ENCODE measurements at places on chromosomes 1 and 21. TPM values are rescaled to one million over a fixed set of nuclear protein-coding genes. Genes with fewer than 3 reads are reported as not detected.

GRCh38 chr1:7489586-7489985, 281.5 kb upstream of the VAMP3 start:
- no peak overlapping the region for H3K4me3 ChIP-seq
- DNase-seq: peak; percentile 63
- H3K36me3 ChIP-seq: no peaks in the 10 kb centered on the region
- H3K4me1 ChIP-seq: peaks cover 9% of the 10 kb centered on the region
- no peaks in the 10 kb centered on the region for H3K27me3 ChIP-seq
- H3K27ac ChIP-seq: no peak overlapping the region

DNA sequence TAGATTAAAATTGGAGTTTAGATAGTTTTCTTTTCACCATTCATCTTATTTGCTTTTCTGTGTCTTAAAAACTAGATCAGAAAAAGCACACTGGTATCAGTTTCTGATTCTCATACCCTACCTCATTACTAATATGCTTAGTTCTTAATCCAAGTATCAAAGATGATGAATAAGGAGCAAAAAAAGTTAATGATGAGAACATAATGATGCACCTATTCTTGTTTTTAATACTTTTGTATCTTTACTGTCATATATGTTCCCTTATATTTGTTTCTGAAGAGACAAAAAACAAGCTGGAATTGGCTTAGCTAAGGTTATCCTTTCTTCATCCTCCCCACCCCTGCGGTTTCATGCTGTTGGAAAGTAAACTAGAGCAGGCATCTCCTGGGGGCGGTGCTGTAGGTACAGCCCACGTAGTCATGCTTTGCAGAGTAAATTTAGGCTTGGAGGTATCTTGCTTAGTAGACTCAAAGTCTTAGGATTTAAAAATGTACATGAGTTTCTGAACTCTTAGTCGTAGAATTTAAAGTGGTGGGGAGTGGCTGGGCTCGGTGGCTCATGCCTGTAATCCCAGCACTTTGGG, 16.4 kb downstream of the CNIH4 start:
- no peak overlapping the region for H3K27ac ChIP-seq
- H3K4me3 ChIP-seq: no peak overlapping the region
- H3K27me3 ChIP-seq: no peaks in the 10 kb centered on the region
- H3K4me1 ChIP-seq: peaks cover 25% of the 10 kb centered on the region

DNA sequence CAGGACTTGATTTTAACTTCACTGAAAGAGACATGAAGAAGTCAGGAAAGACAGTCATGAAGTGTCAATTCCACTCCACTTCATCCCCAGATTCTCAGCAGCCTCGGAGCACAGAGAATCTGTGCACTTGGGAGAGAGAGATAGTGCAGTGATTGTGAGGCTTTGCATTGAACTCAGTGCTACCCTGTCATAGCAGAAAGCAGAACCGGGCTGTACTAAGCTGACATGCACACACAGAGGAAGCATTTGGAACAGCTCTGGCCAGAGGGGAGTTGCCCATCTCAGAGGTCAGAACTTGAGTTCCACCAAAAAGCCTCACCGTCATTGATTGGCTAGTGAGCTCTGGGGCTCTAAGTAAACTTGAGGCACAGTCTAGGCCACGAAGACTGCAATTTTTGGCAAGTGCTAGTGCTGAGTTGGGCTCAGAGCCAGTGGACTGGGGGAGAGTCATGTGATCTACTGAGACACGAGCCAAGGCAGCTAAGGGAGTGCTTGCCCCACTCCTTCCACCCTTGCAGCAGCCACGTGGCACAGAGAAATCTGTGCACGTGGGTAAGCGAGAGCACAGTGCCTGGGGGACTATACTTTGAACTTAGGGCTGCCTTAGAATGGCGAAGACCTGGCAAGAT, 810.2 kb upstream of the ADAMTS5 start:
- no peaks in the 10 kb centered on the region for H3K36me3 ChIP-seq
- no peak overlapping the region for H3K4me3 ChIP-seq
- DNase-seq: no peak
- H3K4me1 ChIP-seq: no peaks in the 10 kb centered on the region

- no peaks in the 10 kb centered on the region for H3K27me3 ChIP-seq
- H3K27ac ChIP-seq: no peak overlapping the region
- H3K36me3 ChIP-seq: no peaks in the 10 kb centered on the region
- H3K4me3 ChIP-seq: no peak overlapping the region
- no peak for DNase-seq
Measured at GRCh38 chr1:247443641-247444040, 14.3 kb downstream of the OR2B11 start.

- no peak overlapping the region for H3K4me3 ChIP-seq
- H3K27ac ChIP-seq: no peak overlapping the region
- H3K27me3 ChIP-seq: peaks cover 28% of the 10 kb centered on the region
- DNase-seq: no peak
Measured at GRCh38 chr1:206856674-206857464, 8.6 kb upstream of the IL20 start.

- H3K27me3 ChIP-seq: no peaks in the 10 kb centered on the region
- no peak overlapping the region for H3K27ac ChIP-seq
- H3K4me1 ChIP-seq: peaks cover 13% of the 10 kb centered on the region
Measured at GRCh38 chr1:19405761-19406487, 79.4 kb downstream of the CAPZB start.

GRCh38 chr1:87513255-87513654, 184.6 kb downstream of the LMO4 start:
- no peaks in the 10 kb centered on the region for H3K4me1 ChIP-seq
- no peak overlapping the region for H3K4me3 ChIP-seq
- H3K27me3 ChIP-seq: no peaks in the 10 kb centered on the region
- no peak for DNase-seq
- no peaks in the 10 kb centered on the region for H3K36me3 ChIP-seq

DNA sequence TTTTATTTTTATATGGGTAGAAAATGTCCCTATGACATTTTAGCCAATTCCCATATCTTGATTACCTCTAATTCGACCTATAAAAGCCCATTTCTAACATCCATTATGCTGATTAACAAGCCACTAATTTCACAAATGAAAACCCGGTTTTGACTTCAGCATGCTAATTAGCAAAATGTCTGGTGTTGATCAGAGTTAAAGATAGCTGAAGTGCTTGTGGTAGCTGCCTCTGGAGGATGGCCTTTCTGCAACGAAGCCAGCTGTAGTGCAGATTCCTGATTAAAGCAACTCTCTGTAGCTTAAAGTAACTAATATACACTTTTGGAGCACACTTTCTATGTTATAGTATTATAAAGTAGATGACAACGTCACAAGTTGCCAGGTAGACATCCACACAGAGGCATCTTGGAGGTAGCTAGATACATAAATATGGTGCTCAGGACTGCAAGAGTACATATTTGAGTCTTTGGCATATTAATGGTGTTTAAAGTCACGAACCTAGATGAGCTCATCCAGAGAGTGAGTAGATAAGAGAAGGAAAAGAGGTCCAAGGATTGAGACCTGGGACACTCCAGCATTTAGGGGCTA, 239.5 kb downstream of the BRINP2 start:
- H3K27me3 ChIP-seq: no peaks in the 10 kb centered on the region
- no peaks in the 10 kb centered on the region for H3K36me3 ChIP-seq
- H3K4me1 ChIP-seq: no peaks in the 10 kb centered on the region
- no peak for DNase-seq
- no peak overlapping the region for H3K4me3 ChIP-seq
- no peak overlapping the region for H3K27ac ChIP-seq

GRCh38 chr1:207935166-207935583, 24.2 kb upstream of the CD34 start:
- no peak overlapping the region for H3K27ac ChIP-seq
- H3K36me3 ChIP-seq: no peaks in the 10 kb centered on the region
- H3K4me1 ChIP-seq: no peaks in the 10 kb centered on the region

DNA sequence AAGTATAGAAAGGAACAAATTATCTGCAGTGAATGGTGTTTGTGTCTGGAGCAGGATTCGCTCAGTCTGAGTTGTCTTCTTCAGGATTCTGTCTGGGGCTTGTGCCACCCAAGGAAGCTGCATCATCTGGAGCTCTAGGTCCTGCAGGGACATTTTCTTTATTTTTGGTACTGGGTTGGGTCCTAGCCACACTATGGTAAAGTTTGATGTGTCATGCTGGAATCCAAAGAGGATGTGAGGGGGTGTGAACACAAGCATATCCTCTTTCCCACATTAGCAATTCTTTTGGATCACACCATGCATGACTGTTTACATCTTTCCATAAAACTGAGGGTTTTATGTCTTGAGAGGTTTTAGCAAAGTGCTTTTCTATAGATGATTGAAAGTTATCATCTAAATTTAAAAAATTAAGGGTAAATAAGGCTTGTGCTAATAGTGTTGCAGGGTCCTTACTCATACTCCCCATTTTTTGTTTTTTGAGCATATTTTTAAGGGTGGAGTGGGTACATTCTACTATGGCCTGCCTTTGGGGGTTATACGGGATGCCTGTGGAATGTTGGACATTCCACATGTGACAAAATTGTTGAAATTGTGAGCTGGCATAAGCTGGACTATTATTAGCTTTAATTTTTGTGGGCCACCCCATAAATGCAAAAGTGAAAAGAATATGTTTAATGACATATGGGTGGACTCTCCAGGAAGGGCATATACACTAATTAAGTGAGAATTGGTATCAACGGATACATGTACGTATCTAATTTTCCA, 152.0 kb upstream of the HMCN1 start:
- no peaks in the 10 kb centered on the region for H3K27me3 ChIP-seq
- no peaks in the 10 kb centered on the region for H3K4me1 ChIP-seq
- H3K4me3 ChIP-seq: no peak overlapping the region

GRCh38 chr1:164804366-164804765, 245.4 kb downstream of the PBX1 start:
- no peak for DNase-seq
- H3K27ac ChIP-seq: no peak overlapping the region
- H3K27me3 ChIP-seq: no peaks in the 10 kb centered on the region
- peaks cover 6% of the 10 kb centered on the region for H3K4me1 ChIP-seq
- H3K36me3 ChIP-seq: no peaks in the 10 kb centered on the region

GRCh38 chr1:115829023-115829674, 11.8 kb downstream of the NHLH2 start:
- peak overlapping the region; percentile 35 for H3K4me3 ChIP-seq
- peak; percentile 99 for DNase-seq
- peaks cover 10% of the 10 kb centered on the region for H3K4me1 ChIP-seq
- H3K36me3 ChIP-seq: no peaks in the 10 kb centered on the region
- no peak overlapping the region for H3K27ac ChIP-seq
- peaks cover 34% of the 10 kb centered on the region for H3K27me3 ChIP-seq

GRCh38 chr1:110136911-110137310, 13.4 kb upstream of the SLC6A17 start:
- H3K27ac ChIP-seq: no peak overlapping the region
- no peak overlapping the region for H3K4me3 ChIP-seq
- H3K27me3 ChIP-seq: peaks cover 61% of the 10 kb centered on the region
- no peaks in the 10 kb centered on the region for H3K4me1 ChIP-seq

DNA sequence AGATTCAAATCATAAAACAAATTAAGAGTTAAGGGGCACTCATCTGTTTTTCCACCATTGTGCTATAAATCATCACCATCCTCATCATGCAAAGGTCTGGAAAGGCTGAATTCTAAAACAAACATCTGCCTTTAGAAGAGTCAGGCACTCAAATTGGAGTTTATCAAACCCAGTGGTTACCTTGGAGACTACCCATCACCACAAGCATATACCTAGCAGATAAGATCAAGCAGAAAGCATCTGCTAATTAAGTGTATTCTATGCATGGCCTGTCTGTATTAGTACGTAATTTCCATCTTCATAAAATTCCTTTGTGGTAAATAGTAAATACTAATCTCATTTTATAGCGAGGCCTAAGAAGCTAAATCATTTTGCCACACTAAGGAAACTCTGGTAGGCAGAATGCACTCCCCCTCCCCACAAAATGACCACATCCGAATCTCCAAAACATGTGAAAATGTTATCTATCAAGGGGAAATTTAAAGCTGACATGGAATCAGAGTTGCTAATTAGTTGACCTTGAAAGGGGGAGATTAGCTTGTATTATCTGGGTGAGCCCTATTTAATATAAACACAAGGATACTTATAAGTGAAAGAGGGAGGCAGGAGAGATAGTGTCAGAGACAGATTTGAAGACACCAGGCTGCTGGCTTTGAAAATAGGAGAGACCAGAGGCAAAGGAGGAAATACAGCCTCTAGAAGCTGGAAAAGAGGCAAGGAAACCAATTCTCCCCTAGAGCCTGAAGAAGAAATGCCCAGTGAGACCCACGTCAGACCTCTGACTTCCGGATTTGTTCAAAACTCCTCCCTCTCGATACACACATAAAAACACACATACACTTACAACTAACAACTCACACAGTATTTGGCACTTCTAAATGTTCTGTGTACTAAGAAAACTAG, 23.2 kb downstream of the ARID4B start:
- no peaks in the 10 kb centered on the region for H3K27me3 ChIP-seq
- H3K36me3 ChIP-seq: no peaks in the 10 kb centered on the region
- peaks cover 18% of the 10 kb centered on the region for H3K4me1 ChIP-seq

DNA sequence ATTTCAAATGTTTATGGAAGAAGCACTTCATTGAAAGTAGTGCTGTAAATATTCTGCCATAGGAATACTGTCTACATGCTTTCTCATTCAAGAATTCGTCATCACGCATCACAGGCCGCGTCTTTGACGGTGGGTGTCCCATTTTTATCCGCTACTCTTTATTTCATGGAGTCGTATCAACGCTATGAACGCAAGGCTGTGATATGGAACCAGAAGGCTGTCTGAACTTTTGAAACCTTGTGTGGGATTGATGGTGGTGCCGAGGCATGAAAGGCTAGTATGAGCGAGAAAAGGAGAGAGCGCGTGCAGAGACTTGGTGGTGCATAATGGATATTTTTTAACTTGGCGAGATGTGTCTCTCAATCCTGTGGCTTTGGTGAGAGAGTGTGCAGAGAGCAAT, 10.7 kb downstream of the TARDBP start:
- no peak overlapping the region for H3K27ac ChIP-seq
- no peak for DNase-seq
- no peaks in the 10 kb centered on the region for H3K27me3 ChIP-seq
- H3K36me3 ChIP-seq: peaks cover 85% of the 10 kb centered on the region

- no peak overlapping the region for H3K27ac ChIP-seq
- H3K27me3 ChIP-seq: no peaks in the 10 kb centered on the region
- H3K36me3 ChIP-seq: no peaks in the 10 kb centered on the region
- H3K4me3 ChIP-seq: peak overlapping the region; percentile 31
- H3K4me1 ChIP-seq: peaks cover 4% of the 10 kb centered on the region
- DNase-seq: peak; percentile 89
Measured at GRCh38 chr1:214123061-214123784, 135.4 kb downstream of the PROX1 start.

Gene ARHGEF11
- total RNA-seq: 50.3 TPM

Gene LRRC39
- 1.2 TPM for total RNA-seq

Gene TFF2
- not detected for total RNA-seq

Gene RGS8
- total RNA-seq: not detected

Gene OR2L5
- total RNA-seq: not detected

Gene SLAMF7
- under 0.01 TPM for total RNA-seq

Gene CLK2
- 17.4 TPM for total RNA-seq

Gene GBP1
- total RNA-seq: 23.9 TPM

All from osteoblast (primary cell).